ENCODE measurements at places on chromosomes 7 and 10.
A peak's percentile ranks its signal among the peaks of the same experiment; 100 is the strongest.

GRCh38 chr10:93445097-93445960, 36.8 kb downstream of the MYOF start:
- DNase-seq = no peak

- no peak for DNase-seq
These were observed 634 bp upstream of the HDAC9 start for GRCh38 chr7:18494821-18495408.

GRCh38 chr10:74189999-74190421, 39.0 kb downstream of the ADK start:
- peak; percentile 49 for DNase-seq

DNA sequence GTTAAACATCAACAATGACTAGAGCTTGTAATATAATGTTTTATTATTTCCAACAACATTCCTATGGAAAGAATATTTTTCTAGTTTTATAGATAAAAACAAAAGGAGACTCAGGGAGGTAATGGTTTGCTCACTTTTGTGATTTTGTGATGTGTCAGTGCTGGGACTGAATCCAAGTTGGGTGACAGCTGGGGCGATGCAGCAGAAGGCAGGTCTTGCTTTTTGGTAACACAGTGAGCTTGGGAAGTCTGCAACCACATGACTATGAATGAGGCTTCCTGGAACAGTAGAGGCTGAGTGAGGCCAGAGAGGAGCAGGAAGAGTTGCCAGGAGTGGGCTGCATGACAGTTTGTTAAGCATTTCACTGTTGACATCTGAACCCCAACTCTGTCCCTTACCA, 4.9 kb upstream of the YKT6 start:
- DNase-seq = no peak

DNA sequence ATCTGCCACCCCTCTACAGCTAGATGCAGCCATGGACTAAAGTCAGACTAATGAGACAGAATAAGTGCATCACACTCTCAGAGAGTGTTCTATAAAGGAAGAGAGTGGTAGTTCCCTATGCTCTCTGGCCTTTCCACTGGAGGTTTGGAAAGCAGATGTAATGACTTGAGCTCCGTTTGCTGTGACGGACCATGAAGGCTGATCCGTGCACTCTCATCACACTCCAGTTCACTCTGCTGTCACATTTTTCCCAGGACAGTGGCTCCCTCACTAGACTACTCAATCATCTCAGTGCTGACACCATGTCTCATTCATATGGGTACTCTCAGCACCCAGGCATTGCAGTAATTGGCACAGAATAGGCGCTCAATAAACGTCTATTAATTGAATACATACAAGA, 20.4 kb downstream of the TRDMT1 start:
- DNase-seq = no peak

GRCh38 chr10:116099023-116099420, 174.0 kb downstream of the GFRA1 start:
- DNase-seq = no peak

- no peak for DNase-seq
These were observed 86.5 kb downstream of the C10orf105 start for GRCh38 chr10:71632896-71633600.

- no peak for DNase-seq
These were observed 226.3 kb upstream of the AGK start for GRCh38 chr7:141324870-141325269.

GRCh38 chr10:129936266-129936922, 27.7 kb downstream of the EBF3 start:
- DNase-seq = no peak

DNA sequence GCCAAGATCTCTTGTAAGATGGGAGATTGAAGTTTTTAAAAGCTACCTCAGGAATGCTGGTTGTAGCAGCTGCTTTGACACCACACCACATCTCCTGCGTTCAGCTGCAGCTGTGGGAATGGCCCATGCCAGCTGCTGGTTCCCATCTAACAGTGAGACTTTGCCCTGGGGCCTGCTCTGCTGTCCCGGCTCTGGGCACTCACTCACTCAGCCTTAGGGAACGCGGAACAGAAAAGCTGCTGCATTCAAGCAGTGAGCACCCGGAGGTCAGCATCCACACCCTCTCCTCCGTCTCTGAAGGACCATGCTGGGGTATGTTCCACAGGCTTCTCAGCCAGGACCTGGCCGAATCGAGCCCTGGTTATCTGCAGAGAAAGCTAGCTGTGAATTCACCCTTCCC, 197.1 kb upstream of the CXCL12 start:
- DNase-seq = no peak

DNA sequence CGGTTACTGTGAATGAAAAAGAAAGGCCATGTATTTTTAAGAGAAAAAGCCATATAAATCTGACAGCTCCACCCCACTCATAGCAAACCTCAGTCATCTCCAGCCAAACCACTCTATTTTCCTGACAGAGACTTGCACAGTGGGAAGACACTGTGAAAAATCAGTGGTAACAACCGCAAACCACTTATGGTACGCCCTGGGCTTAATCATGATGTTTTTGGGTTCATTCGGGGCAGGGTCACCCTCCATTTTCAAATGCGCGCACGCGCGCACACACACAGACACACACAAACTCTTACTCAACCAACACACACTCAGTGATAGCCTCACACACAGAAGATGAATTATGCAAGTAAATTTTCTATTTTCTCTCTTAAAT, 82.1 kb upstream of the HPS1 start:
- DNase-seq = no peak

GRCh38 chr10:122894261-122894944, 15.0 kb upstream of the FAM24B start:
- DNase-seq = no peak

DNA sequence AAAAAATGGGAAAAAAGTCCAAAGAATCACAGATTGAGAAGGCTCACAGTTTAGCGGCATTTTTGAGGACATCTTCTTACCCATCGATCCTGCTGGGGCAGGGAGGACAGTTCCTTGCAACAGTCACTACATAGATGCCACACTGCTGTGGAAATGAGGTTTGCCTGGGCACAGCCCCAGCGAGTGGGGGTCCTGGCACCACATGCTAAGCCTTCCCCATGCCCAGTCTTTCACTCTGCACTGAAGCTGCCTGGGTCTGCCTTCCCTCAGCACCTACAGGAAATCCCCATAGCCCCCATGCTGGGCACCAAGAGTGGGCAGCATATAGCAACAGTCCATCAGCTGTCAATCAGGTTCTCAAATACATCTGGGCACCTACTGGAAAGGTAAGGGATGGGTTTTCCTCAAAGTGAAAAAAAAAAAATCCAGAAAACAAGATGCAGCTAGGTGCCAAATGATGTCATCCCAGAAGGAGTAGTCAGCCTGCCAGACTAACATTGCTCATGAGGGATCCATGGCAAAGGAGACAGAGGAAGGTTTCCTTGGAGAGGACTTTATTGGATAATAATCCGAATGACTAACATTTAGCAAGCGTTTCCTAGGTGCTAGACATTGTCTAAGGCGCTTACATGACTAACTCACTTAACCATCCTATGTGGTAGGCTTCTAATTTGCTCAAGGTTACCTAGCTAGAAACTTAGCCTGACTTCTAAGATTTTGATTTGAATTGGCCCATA, 125.7 kb upstream of the CXCL12 start:
- no peak for DNase-seq

GRCh38 chr10:125112697-125113494, 47.5 kb downstream of the CTBP2 start:
- no peak for DNase-seq

GRCh38 chr7:48803250-48803649, 121.1 kb upstream of the CDC14C start:
- DNase-seq = no peak

DNA sequence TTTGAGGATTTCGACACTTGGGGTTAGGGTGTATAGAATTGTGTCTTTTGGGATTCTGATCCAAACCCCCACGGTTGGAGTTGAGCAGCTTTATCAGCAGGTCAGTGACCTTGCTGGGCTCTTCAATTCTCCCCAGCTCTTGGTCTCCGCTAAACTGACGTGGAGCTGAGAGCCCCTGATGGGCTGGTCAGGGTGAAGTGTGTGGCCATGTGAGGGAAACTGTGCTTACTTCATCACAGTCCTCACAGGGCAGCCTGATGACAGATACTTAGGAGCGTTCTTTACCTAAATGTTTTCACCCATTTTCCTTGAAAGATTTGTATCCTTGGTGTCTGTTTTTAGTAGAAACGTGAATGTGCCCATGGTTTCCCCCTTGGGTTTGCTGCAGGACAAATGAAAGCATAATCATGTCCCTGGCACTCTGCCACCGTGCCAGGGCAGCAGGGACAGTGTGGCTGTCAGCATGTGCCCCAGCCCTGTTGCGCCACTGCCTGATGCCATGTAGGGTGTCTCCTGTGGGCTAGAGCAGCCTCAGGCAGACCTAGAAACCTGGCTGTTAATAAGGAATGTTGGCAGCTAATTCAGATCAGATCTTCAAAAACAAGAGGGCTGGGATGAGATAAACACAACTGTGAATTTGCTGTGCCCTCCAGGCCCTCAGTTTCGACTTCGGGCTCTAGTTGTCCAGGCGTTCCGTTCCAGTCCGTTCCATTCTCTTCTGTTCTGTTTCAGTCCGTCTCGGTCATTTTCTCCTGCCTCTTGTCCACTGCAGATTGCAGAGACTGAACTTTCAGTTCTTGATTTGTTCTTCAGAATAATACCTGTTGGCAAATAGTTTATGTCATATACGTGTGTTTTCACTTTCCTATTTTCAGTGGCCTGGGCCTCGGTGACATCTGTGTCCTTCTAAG, 96.8 kb downstream of the TRRAP start:
- no peak for DNase-seq

DNA sequence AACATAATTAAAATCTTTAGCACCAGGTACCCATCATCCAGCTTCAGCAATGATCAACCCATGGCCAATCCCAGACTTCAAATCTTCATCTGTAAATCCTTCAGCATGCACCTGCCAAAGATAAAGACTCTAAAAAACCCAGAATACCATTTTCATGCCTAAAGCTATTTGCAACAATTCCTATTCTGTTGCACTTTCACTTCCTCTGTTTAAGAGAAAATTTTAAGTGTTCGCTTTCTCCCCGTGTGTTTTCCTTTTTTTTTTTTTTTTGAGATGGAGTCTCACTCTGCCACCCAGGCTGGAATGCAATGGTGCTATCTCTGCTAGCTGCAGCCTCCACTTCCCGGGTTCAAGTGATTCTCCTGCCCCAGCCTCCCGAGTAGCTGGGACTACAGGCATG, 31.8 kb upstream of the HTR5A start:
- DNase-seq = no peak

- DNase-seq = no peak
These were observed 28.8 kb upstream of the GPR26 start for GRCh38 chr10:123637326-123637880.

DNA sequence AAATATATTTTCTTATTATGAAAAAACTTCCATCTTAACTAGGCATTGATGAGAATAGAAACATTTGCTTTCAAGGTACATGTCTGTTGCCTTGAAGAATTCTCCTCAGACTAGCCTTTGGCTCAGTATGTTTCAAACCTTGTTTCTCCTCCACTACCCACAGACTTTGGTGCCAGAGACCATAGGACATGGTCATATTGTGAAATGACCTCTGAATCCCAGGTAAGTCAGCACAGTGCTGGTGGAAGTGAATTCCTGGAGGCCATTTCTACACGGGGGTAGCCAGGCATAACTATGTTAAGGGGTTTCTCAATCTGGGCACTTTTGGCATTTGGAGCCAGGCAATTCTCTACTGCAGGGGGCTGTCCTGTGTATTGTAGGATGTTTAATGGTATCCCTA, 112.3 kb upstream of the FAM133B start:
- DNase-seq = no peak

DNA sequence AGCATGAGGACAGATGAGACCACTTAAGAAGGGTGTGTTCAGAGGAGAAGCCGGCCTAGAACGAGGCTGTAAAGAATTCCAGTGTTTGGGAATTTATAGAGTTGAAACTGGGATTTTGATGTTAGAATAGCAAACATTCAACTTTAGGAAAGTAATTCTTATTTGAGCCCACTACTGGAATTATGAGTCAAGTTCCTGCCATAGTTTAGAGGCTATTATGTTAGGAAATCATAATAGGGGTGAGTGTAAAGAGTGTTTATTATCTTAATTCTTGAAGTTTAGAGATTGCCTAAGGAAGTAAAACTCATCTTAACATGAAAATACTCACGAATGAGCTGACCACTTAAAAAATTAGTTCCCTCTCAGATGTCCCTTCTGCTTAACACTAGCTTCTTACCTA, 2.1 kb downstream of the CBLL1 start:
- DNase-seq = no peak

- no peak for DNase-seq
These were observed 110.4 kb downstream of the RBM20 start for GRCh38 chr10:110754375-110755105.

GRCh38 chr7:71272509-71273490, 140.9 kb downstream of the GALNT17 start:
- DNase-seq = no peak

- no peak for DNase-seq
These were observed 5.2 kb downstream of the ZNF655 start for GRCh38 chr7:99563650-99564049.

DNA sequence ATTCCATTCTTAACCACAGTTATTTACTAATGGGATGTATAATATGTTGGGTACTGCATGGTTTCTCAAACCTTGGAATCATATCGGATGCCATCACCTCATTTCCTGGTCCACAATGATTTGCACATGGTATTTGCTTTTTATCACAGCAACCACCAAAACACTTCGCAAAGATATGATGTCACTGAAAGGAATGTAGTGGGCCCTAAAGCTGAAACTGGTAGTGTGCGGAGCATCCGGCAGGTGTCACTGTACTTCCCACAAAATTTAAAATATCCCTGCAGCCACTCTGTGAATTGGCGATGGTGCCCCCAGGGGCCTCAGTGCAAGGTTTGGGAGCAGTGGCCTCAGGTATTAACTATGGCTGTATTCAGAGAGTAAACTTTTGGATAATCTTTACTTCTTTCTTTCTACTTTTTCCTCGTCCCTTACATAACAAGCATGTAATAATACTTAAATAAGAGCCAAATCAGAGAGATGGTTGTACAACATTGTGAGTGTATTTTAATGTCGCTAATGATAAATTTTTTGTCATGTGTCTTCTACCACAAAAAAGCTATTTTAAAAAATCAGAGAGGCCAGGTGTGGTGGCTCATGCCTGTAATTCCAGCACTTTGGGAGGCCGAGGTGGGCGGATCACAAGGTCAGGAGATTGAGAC, 66.2 kb downstream of the FAM241B start:
- DNase-seq = no peak
